Stimulated activated CD8-positive, alpha-beta memory T cell treated with anti-CD3 and anti-CD28 coated beads, Interleukin-15, amount 100 ng/mL, for 24 hours (primary cell): ENCODE measurements at places on chromosomes 6 and 20.

GRCh38 chr20:44475694-44476560, at the start of gene TTPAL:
TSS of gene TTPAL (plus strand) at chr20:44475874. CDS start at chr20:44480000, 4,126 bp downstream.
- peak; percentile 88 for DNase-seq

DNA sequence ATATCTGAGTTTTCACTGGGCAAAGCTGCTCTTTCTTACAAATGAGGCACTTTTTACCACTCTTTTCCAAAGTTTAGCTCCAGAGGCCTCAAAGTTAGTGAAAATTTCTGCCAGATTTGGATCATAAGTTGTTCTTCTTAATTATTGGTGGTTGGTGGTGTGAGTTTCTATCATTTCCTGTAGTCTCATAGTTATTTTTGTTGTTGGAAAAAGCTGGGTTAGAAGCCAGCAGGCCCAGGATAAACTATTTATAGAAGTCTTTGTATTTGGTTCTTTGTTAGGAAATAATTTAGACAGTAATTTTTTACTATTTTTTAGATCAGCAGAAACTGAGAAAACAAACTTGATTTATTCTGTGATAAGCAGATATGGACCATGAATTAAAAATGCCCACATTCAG, 10.6 kb downstream of the PFDN4 start:
- no peak for DNase-seq

GRCh38 chr6:73798592-73798991, 102.6 kb downstream of the CD109 start:
- DNase-seq: no peak

- DNase-seq: no peak
Observed at GRCh38 chr20:23091721-23092383, 5.7 kb upstream of the CD93 start.

GRCh38 chr6:167235005-167235404, 56.1 kb upstream of the UNC93A start:
- DNase-seq: no peak
